ENCODE measurements at places on chromosomes 3 and 15.

- no peak for DNase-seq
Observed at GRCh38 chr3:24067483-24067882, 122.4 kb downstream of the NR1D2 start.

DNA sequence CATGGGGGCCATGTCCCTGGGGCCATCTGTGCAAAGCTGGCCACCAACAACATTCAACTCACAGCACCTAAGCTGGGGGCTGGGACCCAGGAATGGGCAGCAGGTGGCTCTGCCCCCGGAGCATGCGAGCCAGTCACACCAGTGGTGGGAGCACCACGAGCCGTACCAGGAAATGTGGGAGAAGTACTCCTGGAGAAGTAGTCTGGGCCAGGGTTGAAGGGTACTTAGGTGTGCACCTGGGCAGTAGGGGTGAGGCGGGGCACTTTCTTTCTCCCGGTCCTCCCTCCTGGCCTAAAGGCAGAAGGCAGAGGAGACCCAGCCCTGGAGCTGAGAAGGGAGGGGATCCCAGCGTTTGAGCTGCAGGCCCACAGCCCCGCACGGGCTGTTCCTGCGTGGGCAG is 94.2 kb downstream of the PLXNA1 start:
- no peak for DNase-seq

DNA sequence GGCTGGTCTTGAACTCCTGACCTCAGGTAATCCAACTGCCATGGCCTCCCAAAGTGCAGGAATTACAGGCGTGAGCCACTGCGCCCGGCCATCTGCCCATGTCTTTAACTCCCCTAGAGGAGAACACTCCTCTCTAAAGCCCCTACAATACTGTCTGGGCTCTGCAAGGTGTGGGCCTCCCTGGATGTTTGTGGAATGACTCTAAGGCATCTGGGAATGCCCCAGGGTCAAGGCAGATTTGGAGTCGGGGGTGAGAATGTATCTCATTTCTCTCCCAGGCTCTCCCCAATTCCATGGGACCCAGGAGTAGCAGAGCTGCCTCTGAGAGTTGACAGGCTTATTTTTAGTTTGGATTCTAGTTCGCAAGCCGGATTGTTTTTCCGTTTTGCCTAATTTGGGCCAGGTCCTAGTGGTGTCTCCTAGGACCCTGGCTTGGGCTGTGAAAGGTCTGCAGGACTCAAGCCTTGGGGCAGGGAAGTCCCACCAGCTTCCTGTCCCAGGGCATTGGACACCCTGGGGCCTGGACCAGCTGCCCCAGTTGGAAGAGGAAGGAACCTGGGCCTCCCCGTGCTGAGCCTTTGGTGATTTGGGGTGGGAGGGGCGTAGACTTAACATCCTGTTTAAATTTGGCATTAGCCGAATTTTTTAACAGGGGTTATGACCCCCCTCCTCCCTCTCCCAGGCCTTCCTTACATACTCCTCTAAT is 53.5 kb downstream of the MAGEF1 start:
- no peak for DNase-seq

DNA sequence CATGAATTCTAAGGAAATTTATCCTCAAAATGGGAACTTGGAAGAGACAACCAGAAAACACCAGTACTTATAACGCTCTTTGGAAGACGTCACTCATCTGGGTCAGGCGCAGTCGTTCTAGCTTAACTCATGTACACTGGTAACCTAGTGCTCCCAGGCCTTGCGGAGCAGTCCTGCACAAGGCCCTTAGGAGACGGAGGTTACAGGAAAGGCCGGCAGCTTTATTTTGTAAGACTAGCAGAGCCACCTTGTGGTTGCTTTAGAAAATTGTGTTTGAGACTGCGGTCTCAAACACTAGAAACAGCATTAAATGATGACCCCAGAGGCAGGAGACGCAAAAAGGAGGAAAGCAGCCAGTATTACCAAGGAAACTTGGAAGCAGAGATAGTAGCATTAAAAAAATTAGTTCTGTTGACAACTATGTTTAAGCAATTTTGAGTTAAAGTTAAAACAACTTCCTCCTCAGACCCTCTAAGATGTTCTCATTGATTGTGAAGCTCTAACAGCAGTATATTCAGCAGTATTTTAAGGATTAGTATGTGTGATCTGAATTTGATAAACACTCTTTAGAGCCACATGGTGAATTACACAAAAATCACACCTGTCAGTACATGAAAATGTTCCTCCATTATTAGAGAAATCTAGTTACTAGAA is 141.9 kb upstream of the C2CD4B start:
- DNase-seq: no peak

GRCh38 chr3:53941950-53942349 is 50.3 kb upstream of the SELENOK start:
- DNase-seq: no peak

DNA sequence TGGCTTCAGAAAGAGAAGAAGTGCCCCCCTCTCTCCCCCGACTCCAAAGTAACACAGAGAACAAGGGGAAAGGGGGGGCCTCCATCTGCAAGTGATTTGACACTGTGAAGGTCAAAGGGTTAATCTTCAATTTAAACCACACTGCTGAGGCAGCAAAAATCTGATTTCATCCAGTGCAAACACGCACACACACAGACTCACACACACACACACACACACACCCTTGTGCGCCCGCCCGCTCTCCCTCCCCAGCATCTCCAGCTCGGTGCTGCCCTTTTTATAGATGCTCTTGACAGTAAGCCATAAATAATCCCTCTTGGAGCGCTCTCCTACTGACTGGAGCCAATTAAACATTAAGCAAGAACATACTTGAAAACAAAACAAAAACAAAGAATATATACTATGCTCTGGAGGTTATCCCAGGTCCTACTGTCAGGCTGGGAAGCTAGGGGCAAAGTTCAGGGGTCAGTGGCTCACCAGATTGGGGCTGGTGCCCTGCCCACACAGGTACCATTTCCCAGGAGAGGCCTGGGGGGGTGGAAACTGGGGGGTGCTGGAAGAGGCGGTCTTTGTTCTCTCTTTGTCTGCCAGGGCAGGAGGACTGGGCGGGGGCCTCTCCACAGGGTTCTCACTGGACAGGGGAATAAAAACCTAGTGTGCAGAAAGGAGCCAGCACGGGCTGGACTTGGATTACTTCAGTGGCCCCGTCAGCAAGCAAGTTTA is 16.3 kb downstream of the BMF start:
- DNase-seq: no peak

DNA sequence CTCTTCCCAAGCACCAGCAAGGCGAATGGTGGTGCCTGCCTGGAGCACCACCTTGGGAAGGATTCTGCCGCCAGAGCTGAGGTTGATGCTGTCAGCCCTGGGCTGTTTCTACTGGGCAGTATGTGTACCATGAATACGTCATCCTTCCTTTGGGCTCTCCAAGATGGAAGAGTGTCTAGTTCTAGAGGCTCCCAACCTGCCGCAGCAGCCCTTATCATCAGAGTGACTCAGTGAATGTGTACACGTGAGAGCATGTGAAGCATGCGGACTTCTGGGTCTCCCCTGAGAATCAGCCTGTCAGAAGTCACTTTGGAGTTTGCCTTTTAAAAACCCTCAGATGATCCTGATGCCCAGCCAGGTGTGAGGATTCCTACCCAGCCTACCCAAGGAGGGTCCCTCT is 20.9 kb downstream of the PLA2G4D start:
- no peak for DNase-seq

Measured in stimulated activated CD4-positive, alpha-beta T cell treated with anti-CD3 and anti-CD28 coated beads, TNF-alpha, amount 100 ng/mL, for 24 hours (primary cell).